Caki2 (cell line): ENCODE measurements at places on chromosomes 12 and 14. TPM values are rescaled to one million over a fixed set of nuclear protein-coding genes. Genes with fewer than 3 reads are reported as not detected.

- no peak for DNase-seq
These were observed 77.4 kb upstream of the ALG10 start for GRCh38 chr12:33944703-33945437.

DNA sequence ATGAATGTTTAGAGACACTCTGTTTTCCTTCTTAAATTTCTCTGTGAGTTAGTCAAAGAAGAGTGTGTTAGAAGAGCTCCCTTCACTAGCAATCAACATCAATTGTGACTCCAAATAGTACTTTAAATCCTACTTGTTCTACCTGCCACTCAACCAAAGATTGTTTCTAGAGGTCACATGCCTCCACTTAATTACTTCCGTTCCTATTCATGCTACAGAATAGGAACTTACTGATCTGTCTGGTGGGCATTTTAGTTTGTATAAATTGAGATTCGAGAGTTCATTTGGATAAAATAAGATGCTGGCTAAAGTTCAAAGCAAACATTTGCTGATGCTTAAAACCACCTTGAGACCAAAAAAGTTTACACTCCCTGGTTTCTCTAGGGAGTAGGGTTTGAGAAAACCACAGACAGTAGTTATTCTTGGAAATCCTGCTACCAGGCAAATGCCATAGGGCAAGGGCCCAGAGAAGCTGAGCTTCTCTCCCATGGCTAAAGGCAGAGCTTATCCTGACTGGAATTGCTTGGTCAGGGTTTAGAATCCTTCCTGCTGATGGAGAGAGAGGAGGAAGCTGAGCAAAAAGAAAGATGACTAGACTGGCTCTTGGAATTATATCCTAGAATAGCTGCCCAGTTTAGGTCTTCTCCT, 389.6 kb upstream of the ATP2B1 start:
- no peak for DNase-seq

- no peak for DNase-seq
These were observed 88.4 kb upstream of the DYNC1H1 start for GRCh38 chr14:101875727-101876554.

DNA sequence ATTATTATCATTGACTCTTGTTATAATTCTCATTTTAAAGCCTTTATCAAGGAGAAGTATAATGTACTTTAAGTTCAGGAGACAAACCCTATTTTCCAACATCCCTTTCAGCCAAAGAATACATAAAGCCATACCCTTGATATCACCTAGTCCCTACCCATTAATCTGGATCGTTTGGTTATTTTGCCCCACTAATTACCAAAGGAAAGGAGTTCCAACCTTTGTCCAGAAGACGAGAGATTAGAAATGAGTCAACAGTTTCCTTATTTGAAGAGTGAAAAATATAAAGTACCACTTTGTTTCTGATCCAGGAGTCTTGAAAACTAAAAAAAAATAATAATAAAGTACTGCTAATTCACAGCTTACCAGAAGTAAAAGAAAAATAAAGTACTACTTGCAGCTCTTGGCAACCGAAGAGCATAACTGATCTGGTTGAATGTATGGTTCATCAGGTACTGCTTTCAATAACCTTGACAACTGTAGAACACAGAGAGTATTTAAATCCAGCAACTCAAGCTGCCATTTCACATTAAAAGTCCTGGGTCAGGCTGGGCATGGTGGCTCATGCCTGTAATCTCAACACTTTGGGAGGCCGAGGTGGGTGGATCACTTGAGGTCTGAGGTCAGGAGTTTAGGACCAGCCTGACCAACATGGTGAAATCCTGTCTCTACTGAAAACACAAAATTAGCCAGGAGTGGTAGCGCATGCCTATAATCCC, 33.7 kb downstream of the LIMA1 start:
- no peak for DNase-seq

DNA sequence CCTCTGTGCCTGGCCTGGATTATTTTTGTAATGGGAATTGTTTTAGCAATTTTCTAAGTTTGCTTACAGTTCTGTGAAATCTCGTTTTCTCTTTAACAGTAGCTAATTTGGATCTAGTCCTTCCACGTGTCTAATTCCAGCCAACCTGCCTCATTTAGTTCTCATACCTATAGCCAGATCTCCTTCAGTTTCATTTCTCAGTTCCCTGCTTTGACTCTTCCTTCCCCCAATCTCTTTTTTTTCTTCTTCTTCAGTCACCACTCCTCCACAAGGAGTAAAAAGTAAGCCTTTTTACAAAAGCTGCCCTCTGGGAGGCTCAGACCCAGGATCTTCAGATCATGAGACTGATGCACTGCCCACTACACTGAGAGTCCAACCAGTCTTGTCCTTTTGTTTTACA, 1.4 kb downstream of the THTPA start:
- no peak for DNase-seq

GRCh38 chr12:27316947-27317346, 15.7 kb upstream of the BMAL2 start:
- no peak for DNase-seq

- DNase-seq = no peak
These were observed 35.5 kb upstream of the OR5AU1 start for GRCh38 chr14:21191261-21191808.

GRCh38 chr12:98403385-98403784, 112.0 kb upstream of the TMPO start:
- no peak for DNase-seq

- DNase-seq = no peak
These were observed 19.6 kb downstream of the EPS8 start for GRCh38 chr12:15769586-15769985.

- no peak for DNase-seq
These were observed 35.6 kb downstream of the RASSF8 start for GRCh38 chr12:25993901-25994651.

- no peak for DNase-seq
These were observed 57.2 kb downstream of the RIN3 start for GRCh38 chr14:92570674-92571262.

DNA sequence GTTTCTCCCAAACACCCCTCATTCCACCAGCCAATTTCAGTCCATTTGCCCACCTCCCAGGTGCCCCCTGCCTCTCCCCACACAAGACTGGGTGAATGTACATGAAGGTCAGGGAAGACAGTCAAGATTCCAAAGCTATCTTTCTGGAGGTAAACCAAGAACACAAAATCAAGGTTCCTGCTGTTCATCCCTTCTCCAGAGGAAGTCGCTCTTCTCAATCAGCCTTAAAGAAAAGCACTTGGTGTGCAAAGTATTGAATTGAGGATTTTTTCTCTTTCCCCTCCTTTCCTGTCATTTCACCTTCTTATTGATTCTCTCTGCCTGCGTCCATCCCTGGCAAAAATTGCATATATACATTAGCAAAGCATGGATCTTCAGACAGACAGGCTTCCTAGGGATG, 4.5 kb downstream of the GRIN2B start:
- DNase-seq = no peak

GRCh38 chr14:73237786-73238423, 599 bp downstream of the PAPLN start:
- no peak for DNase-seq

GRCh38 chr12:14681625-14682024, 14.8 kb downstream of the GUCY2C start:
- DNase-seq = no peak

DNA sequence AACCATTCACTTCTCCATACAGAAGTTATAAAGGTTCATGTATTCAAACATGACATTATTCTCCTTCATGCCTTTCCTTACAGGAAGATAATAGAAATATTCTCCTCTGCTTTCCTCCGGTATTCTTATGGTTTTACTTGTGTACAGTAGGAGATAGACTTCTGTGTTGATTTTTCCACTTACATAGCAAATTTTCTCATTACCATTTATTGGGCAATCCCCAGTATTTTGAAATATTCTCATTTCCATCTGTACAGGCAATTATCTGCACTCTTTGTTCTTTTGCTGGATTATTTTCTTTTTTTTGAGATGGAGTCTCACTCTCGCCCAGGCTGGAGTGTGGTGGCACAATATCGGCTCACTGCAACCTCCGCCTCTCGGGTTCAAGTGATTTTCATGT, 11.0 kb downstream of the PXMP2 start:
- DNase-seq = no peak

The FSCB gene
- total RNA-seq = not detected in 2 replicates

The RNU4-1 gene
- total RNA-seq = not detected in 2 replicates

The HOXC12 gene
- total RNA-seq = not detected in 2 replicates

The GPR84 gene
- total RNA-seq = not detected in 2 replicates

The PRPH gene
- total RNA-seq = 7.8 TPM in 1 of 2 replicates, not detected in the other

The RAD52 gene
- total RNA-seq = 11.1 and 11.9 TPM in 2 replicates

The NFATC4 gene
- total RNA-seq = not detected in 2 replicates

The SYCP3 gene
- total RNA-seq = not detected in 2 replicates

The SRSF9 gene
- total RNA-seq = 336 and 419 TPM in 2 replicates

The IFT81 gene
- 14.5 and 21.1 TPM in 2 replicates for total RNA-seq

The RBP5 gene
- not detected in 2 replicates for total RNA-seq

The SLCO1B1 gene
- total RNA-seq = not detected in 2 replicates

The TAS2R7 gene
- total RNA-seq = not detected in 2 replicates
